ENCODE measurements at places on chromosomes 2 and 18.

DNA sequence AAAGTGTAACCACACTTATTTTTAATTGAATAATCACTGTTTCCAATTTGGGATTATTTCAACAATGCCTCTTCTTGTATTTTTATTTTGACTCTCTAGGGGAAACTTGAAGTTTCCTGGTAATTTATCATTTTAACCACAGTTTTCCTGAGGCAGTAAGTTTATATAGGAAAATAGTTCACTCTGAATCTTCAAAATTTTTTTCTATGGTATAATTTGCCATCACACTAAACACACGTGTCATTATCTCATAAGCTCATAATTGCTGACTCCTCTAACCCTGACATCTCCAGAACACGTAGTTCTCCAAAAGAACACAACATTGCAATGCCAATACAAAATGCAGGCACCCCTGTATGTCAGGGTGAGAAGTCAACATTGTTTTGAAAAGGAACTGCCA lies 102.2 kb upstream of the FZD7 start:
- DNase-seq: no peak

GRCh38 chr2:38122344-38122743 lies 46.4 kb upstream of the CYP1B1 start:
- no peak for DNase-seq

DNA sequence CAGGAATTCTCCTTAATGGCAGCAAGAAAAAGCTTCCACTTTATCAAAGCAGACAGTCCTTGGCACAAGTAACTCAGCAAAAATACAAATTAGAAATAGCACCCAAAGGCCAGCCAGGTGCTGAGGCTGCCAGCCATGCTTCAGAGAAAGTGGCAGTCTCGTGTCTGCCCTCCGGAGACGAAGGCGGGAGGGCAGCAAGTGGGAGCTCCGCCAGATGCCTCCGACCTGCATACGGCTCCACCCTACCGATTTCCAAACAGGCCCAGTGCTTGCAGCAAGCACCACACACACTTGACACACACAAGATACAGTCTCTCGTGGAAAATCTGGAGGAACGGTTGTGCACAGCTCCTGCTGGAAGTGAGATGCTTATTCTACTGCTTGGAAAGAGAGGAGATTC lies 134.9 kb upstream of the REV1 start:
- DNase-seq: no peak

DNA sequence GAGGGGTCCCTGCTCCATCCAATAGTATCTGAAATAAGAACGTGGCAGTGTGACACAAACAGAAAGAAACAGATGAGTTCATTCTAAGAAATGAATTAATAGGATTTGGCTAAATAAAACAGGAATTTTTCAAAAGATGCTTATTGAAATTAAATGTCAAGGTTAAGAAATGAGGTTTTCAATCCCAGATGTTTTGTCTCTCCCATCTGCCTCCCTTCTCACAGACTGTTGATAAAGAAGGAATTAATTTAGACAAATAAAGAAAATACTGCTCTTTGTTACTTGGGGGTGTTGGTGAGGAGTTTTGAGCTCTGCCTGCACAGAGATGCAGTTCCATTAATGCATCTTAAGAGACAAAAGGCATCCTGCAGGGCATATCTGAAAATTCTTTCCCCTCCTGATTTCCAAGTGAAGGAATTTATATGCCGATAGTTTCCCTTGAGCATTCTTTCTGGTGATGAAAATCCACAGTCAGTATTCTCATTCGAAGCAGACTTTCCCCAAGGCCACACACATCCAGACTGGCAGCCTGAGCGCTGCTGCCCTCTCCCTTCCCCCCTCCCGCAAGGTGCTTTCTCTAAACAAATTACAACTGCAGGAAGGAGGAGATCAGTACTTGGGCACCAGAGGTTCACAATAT lies 385.4 kb upstream of the RND3 start:
- DNase-seq: no peak

DNA sequence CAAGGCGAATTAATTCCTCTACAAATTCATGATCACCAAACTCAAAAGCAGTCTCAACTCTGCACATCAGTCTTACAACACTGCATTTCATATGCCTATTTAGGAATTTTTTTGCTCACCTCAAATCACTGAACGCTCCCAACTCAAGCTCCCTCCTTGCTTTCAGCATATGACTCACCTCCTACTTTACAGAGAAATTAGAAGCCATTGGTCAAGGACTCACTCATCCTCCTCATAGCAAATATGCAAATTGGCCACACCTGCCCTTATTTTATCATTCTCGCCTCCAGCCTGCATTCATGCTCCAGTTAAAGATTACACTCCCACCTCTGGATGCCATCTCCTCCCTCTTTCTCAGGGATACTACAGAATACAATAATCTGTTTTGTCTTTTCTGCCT lies 148.8 kb downstream of the MBD2 start:
- DNase-seq: no peak

DNA sequence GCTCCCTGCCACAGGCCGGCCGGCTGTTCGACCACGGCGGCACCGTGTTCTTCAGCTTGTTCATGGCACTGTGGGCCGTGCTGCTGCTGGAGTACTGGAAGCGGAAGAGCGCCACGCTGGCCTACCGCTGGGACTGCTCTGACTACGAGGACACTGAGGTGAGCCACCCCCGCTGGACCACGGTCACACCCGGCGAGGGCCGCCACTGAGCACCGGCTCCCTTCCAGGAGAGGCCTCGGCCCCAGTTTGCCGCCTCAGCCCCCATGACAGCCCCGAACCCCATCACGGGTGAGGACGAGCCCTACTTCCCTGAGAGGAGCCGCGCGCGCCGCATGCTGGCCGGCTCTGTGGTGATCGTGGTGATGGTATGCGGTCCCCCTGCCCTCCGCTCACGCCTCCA lies 20.8 kb downstream of the ANO7 start:
- DNase-seq: no peak

GRCh38 chr2:57330447-57330846 lies 716.2 kb upstream of the VRK2 start:
- no peak for DNase-seq

- no peak for DNase-seq
Measured at GRCh38 chr2:29518010-29518409, 402.8 kb downstream of the CLIP4 start.

GRCh38 chr2:3270095-3270478 lies 107.5 kb downstream of the EIPR1 start:
- DNase-seq: no peak

DNA sequence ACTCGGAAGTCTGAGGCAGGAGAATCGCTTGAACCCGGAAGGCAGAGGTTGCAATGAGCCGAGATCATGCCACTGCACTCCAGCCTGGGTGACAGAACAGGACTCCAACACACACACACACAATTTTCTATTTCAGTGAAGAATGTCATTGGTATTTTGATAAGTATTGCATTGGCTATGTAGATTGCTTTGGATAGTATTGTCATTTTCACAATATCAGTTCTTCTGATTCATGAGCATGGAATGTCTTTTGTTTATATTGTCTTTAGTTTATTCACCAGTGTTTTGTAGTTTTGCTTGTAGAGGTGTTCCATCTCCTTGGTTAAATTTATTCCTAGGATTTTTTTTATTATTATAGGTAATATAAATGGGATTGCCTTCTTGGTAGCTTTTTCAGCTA lies 693.4 kb upstream of the SYT4 start:
- DNase-seq: no peak

- no peak for DNase-seq
Measured at GRCh38 chr2:62306751-62307468, 111.0 kb downstream of the B3GNT2 start.

DNA sequence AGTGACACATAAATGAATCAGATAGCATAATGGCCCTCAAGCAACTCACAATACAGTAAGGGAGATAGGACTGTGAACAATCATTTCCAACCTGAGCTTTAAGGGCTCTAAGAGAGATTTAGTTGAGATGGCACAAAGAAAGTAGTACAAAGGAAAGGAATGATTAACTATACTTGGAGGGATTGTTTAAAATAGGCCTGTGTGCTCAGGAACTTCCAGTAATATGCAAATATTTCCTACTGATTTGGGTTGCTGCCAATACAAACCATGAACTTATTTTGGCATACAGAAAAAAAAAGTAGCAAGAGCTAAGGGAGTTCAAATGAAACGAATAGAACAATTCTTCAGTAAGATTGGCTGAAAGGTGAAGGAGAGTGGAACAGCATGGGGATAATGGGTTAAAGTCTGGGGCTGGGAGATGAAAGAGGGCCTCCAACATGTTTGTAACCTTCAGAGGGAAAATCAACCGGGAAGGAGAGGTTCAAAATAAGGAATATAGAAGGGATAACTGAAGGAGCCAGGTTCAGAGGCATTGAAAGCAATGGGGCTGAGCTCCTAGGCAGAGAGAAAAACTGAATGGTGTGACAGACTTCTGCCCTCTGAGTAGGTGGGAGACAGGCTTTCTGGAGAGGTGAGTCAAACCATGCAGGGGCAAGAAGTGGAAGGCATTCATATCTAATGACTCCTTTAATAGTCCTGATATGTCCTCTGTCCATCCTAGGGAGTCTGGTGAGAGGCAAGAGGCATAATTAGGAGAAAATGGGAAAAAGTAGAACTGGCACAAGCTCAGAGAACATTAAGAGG lies 83.5 kb downstream of the DNAH7 start:
- DNase-seq: no peak

DNA sequence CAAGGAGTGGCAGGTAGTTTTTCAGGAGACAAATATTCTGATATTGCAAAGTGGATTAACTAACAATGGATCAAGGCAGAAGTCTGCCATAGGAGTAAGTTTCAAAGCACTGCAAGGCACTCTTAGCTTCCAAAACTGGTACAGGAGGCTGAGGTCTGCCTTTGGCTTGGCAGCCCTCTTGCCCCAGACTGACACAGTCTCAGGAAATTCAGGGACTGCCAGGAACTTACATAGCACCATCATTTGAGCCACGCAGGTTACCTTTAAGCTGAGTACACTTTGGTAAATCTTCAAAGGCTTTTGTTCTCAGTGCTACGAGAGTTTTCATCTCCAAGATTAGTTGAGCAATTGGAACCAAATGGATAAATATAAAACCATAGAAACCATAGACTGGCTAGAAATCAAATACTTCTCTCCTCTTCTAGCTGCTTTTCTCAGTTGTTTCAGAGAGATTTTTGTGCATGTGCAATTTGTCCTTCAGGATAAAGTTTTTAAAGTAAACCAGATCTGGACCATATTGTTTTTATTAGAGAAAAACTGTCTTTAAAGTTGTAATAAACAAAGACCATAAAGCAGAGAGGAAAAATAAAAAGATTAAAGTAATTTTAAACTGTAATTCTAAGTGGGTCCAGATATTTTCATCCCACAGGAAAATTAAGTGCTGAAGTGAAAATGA lies 18.8 kb downstream of the ANKRD29 start:
- DNase-seq: no peak

GRCh38 chr2:72973566-72974435 lies 56.5 kb downstream of the EMX1 start:
- peak; percentile 57 for DNase-seq

- no peak for DNase-seq
Measured at GRCh38 chr18:56789004-56789888, 138.1 kb downstream of the WDR7 start.

GRCh38 chr2:169066897-169067296 lies 2.5 kb upstream of the DHRS9 start:
- no peak for DNase-seq

GRCh38 chr2:241033994-241034393 lies 35.6 kb downstream of the SNED1 start:
- no peak for DNase-seq

DNA sequence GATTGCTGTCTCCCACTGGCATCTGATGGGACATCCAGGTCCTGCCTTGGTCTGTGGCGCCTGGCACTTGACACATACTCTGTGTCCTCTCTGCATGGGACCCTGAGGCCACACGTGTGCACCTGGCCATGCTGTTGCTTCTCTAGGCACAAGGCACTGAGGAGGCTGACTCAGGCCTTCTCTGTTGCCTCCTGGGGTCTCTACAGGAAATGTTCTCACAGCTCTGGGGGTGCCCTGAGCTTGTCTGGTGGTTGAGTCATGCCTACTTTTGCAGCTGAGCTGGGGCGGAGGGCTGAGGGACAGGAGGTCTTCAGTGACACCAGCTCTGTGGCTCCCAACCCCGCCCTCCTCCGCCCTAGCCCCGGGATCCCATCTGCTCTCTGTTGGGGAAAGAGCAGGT lies 207.0 kb upstream of the HS6ST1 start:
- no peak for DNase-seq

DNA sequence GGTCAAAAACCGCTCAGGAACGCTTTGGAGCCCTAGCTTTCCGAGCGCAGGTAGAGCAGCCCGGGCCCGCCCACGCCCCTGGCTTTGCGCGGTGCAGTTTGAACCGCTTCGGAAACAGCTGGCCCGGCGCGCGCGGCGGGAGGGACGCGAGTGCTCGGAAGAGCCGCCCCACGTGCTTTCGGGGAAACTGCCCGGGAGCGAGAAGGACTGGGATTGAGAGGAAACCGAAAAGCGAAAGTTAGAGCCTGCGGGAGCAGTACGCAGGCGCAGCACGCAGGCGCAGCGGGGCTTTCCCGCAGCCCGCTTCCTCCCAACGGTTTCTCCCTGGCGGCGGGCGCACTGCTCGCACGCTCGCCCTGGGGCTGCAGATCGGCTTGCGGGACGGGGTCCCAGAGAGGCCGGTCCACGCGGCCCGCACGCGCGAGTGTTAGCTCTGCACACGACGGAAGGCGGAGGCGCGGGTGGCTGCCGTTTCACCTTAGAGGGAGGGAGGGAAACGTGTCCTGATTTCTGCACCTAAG lies 6.3 kb upstream of the STAT1 start:
- peak; percentile 99 for DNase-seq

GRCh38 chr2:6812857-6813530 lies 52.7 kb downstream of the CMPK2 start:
- no peak for DNase-seq

- no peak for DNase-seq
Measured at GRCh38 chr2:43222475-43223309, 3.7 kb downstream of the ZFP36L2 start.

GRCh38 chr18:57850063-57850462 lies 46.9 kb upstream of the ATP8B1 start:
- no peak for DNase-seq

- DNase-seq: no peak
Measured at GRCh38 chr2:151357359-151357758, at the start of gene TNFAIP6. Gene TNFAIP6 (plus strand): TSS chr2:151357592. CDS start chr2:151357667, 75 bp downstream.

- no peak for DNase-seq
Measured at GRCh38 chr2:160876029-160876428, 284.2 kb upstream of the TANK start.

GRCh38 chr2:168708080-168708479 lies 94.4 kb upstream of the NOSTRIN start:
- DNase-seq: no peak

DNA sequence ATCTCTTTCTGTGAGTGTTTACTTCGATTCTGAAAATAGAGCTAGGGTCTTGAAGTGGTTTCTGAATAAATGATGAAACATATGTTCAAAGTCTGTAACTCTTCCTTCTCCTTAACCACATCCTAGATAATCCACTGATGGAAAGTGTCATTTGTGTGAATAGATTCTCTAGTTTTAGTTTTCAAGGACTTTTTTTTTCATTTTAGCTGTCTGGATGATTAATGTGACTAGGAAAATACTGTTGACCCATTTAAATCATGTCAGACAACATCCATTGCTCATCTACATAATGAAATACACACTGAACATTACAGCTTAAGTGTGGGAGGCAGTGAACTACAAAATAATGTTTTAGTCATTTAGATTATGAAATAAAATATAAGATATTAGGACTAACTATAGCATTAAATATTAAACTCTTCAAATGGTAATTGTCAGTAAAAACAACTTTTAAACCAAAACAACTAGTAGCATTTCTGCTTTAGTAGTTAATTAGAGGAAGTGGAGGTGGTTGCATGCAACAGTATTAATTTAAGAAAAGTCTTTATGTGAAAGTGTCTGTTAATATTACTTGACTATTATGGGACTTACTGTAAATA lies 39.1 kb upstream of the DLX1 start:
- no peak for DNase-seq

Data from right forelimb (tissue), 1 donor.